ENCODE measurements at places on chromosomes 1 and 21.

DNA sequence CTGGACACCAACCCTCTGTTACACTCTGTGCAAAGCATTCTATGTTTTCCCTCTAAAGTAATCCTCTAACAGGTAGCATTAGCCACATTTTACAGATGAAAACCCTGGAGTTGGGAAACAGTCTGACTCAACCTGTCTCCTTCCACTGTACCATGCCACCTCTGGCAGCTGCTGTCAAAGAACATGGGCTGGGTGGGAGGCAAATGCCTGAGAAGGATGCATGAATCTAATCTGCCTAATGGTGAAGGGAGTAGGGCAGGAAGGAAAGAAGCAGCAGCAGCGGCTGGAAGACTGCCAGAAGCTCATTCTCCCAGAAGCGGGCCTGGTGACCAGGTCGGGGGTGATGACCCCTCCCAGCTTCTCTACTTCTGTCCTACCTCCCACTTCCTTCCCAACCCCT lies 21.7 kb downstream of the LRRC71 start:
- no peak for DNase-seq

DNA sequence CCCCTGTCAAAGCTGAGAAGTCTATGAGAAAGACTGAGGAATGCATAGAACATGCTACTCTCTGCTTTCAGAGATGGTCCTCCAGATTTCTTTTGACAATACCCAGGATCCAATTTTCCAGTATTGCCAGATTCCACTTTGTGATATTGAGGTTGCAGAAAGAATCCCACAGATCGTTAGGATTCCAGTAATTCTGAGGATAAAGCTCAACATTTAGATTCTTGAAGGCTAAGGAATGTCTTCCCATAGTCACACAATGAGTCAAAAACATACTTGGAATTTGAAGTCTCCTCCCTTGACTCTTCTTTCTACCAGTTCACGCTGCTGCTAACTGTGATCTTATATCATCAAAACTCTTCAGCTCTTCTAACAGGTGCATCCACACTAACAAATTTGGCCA lies 57.1 kb downstream of the TNFSF18 start:
- DNase-seq: no peak

DNA sequence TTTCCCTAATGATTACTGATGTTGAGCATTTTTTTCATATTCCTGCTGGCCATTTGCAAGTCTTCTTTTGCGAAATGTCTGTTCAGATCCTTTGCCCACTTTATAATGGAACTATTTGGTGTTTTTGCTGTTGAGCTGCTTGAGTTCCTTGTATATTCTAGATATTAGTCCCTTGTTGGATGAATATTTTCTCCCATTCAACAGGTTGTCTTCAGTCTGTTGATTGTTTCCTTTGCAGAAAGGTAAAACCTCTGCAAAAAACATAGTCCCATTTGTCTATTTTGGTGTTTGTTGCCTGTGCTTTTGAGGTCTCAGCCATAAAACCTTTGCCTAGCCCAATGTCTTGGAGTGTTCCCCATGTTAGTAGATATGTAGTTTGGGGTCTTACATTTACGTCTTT lies 78.0 kb upstream of the GUCA2B start:
- no peak for DNase-seq

- DNase-seq: no peak
Observed at GRCh38 chr1:70818401-70818800, 229.2 kb downstream of the PTGER3 start.

DNA sequence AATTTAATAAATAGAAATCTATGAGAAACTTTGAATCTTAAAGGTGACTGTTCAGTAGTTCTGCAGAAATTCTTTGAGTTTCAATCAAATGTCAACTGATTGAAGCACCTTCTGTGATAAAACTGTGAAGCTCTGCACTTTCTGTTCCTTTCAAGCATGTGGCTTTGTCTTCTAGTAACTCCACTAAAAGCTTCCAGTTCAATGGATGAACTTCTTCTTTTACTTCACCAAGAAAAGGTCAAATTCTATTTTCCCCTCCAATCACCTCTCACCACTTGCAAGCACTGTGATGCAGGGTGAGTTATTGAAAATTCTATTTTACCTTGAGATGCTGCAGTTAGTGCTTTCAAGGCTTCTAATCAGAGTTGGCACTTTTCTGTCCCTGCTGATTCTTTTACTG lies 515.3 kb upstream of the B3GALT2 start:
- DNase-seq: no peak

DNA sequence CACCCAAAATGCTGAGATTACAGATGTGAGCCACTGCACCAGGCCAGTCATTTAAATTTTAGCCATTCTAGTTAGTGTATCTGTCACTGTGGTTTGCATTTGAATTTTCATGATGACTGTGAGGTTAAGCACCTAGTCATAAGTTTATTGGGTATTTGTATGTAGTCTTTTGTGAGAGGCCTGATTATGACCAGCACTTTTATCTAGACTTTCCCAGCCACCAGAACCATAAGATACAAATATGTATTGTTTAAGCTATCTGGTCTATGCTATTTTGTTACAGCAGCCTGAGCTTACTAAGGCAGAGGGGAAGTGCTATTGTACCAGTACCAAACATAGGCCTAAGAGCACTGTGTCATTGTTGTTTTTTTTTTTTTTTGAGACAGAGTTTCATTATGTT lies 19.9 kb upstream of the DNAJC6 start:
- DNase-seq: no peak

DNA sequence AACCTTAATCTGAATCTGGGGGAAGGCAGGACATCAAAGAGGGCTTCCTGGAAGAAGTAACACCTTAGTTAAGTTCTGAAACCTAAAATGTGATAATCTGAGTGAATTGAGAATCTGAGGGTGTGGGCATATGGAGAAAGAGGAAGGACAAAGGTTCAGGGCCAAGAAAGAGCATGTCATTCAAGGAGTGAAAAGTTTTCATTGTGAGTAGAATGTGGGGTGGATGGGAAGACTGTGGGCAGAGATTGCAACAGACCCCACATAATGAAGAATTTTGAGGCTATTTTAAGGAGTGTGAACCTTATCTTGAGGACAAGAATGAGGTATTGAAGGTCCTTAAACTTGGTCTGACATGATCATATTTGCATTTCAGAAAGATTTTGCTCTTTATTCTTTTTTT lies 227.2 kb downstream of the PTGER3 start:
- no peak for DNase-seq

- DNase-seq: no peak
Observed at GRCh38 chr1:66313429-66313828, 220.5 kb upstream of the SGIP1 start.

DNA sequence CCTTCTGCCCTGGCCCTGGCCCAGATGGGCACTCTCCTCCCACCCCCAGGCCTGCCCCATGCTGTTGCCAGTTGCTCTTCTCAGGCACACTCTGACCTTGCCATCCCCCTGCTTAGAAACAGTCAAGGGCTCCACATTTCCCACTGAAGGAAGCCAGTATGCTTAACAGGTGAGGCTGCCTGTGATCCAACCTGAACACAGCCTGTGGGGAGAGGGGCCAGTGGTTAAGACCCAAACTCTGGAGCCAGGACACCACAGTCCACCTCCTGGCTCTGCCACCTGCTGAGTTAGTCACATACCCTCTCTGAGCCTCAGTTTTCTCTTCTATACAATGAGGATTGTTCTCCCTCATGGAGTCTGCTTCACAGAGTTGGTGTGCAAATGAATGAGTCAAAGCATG lies 526.9 kb downstream of the MATN1 start:
- DNase-seq: no peak

- no peak for DNase-seq
Observed at GRCh38 chr1:159931795-159932173, 6.5 kb upstream of the TAGLN2 start.

- no peak for DNase-seq
Observed at GRCh38 chr1:245528258-245528635, 373.5 kb downstream of the KIF26B start.

DNA sequence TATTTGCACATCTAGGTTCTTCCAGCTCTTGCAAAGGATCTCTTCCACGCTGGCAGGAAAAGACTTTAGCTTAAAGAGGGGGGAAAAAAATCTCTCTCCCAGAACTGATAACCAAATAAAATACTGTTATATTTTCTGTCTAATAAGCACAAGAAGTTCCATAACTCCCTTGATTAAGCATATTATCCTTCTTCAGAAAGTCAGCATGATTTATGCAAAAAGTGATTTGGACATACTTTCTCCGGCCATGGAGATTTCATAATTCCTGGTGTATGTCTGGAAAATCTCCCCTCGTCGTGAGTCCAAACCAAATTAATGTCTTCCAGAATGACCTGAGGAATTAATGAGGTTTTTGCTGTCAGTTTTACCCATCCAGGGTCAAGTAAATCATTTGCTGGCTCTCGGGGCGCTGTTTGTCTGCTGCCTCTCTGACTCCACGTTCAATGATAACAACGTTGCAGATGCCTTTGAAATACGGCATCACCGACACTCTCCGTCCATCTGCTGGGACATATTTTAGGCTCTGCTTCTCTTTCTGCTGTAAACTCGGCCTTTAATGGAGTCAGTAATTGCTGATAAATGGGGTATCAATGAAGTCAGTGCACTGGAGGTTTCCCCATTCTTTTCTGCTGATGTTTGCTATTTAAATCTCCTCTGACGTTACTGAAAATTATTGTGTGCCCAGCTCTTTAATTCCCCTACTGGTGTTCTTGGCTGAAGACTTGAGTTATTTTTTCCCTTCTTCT lies 112.9 kb downstream of the HLX start:
- DNase-seq: no peak

DNA sequence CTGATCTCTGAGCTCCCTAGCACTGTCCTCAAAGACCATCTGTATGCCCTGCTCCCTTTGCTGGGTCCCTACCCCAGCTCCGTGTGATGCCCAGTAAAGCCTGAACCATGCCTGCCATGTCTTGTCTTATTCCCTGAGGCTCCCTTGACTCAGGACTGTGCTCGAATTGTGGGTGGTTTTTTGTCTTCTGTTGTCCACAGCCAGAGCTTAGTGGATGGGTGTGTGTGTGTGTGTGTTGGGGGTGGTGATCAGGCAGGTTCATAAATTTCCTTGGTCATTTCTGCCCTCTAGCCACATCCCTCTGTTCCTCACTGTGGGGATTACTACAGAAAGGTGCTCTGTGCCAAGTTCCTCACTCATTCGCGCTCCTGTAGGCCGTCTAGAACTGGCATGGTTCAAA lies 5.7 kb downstream of the GSTM5 start:
- DNase-seq: no peak

GRCh38 chr1:144101397-144102045 lies 129.7 kb upstream of the FAM72C start:
- DNase-seq: no peak

DNA sequence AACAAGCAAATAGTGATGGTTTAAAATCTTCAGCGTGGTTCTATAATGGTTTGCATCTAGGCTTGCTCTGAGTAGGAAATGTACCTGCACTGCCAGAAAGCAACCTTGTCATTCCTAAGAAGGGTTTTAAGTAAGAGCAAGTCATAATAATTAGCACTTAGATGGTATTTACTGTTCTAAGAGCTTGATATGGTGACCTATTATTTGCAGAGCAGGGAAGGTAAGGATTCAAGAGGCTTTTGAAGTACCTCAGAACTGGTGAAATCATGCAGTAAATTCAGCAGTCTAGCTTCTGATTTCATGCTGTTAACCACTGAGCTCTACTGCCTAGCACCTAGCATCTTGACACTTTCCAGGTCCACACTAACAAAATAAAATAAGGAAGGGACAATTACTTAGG lies 23.7 kb downstream of the ATP1A1 start:
- DNase-seq: no peak

DNA sequence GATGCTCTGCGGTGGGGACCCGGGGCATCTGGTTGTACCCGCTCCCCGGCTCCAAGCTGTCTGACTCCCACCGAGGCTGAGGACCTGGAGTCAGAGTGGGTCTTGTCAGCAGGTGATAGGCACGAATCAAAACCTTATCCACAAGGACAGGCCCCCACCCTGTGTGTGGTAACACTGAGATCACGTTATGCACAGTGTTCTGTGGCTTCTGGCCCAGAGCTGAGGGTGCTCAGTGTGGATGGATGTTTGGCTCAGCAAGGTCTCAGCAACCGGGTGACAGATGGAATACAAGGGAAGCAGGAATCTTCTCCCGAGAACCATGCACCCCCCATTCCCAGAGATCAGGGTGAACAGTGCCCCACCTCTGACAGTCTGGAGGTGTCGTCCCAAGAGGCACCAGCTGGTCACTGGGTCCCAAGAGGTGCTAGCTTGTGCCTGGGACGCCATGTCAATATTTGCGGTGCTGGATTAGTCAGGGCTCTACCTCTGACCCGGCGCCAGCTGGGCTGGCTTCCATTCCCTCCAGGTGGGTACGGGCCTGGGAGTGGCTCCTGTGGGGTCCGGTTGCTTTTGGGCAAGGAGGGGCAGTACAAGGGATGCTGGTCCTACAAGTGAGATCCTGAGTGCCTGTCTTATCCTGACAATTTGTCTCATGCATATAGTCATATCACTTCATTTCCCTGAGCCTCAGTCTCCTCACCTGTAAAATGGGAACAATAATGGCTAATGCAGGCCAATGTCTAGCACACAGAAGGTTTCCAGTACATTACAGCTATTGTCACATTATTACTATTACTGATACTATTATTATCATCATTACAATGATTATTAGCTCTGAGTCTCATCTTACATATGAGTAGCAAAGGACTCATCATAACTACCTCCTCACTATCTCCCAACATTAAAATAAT lies 957 bp downstream of the CAPN9 start:
- DNase-seq: no peak

GRCh38 chr1:235746245-235746644 lies 96.7 kb upstream of the GNG4 start:
- DNase-seq: no peak

DNA sequence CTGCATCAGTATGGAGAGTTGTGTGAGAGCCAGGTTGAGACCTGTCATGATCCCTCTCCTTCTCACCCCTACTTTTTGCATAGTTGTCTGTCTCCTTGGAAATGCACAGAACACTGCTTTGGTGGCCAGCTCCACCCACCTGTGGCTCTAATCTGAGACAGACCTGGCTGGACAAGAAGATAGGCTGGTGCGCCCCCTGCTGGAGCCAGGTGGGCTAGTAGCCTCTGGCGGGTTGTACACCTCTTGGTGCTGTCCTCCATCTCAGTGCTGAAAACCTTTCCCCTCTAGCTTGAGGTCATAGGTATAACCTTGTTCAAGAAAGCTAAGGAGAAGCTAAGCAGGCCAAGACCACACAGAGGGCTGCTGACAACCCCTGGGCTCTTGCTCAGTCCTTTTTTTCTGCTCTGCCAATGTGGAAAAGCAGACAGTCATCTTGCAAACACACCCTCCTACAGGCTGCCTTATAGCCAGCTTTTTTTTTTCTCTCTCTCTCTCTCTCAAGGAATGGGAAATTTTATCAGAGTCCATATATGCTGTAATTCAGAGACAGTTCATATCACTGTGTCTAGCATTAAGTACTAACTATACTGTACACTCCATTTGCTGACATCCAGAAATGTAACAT lies 58.8 kb upstream of the SPATA6 start:
- DNase-seq: peak; percentile 2

DNA sequence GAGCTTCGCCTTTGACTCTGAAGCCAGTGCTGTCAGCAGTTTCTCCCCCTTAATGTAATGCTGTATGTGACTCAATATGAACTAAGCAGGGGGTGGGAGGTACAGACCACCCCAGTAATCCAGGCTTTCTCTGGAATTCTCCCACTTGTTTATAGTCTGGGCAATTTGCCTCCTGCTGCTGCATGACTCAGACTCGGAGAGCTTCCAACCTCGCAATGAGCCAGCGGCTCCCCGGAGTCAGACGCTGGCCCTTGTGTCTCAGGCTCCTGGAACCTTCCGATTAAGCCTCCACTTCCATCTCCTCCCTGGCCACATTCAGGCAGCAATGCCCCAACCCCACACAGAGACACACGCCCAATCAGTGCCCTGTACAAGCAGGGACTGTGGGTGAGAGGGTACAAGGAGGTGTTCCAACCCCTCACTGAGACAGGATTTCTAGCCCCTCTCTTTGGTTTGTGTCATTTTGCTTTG lies 471.7 kb upstream of the VAMP3 start:
- DNase-seq: peak; percentile 5

Data from memory B cell (primary cell).